ENCODE measurements at places on chromosomes 11 and 22. TPM values are rescaled to one million over a fixed set of nuclear protein-coding genes. Genes with fewer than 3 reads are reported as not detected.

The COPB1 gene
- total RNA-seq, result 226 TPM

The DERL3 gene
- 0.33 TPM for total RNA-seq

The RBM7 gene
- 68.2 TPM for total RNA-seq

The B3GAT1 gene
- not detected for total RNA-seq

The TEX12 gene
- not detected for total RNA-seq

The RIBC2 gene
- 0.11 TPM for total RNA-seq

The PGA4 gene
- not detected for total RNA-seq

The GNAZ gene
- 0.22 TPM for total RNA-seq

The CRACR2B gene
- 28.8 TPM for total RNA-seq

The OR51B5 gene
- not detected for total RNA-seq

The SAA4 gene
- not detected for total RNA-seq

The PRODH gene
- not detected for total RNA-seq

The MRGPRX3 gene
- 0.33 TPM for total RNA-seq

The BTG4 gene
- total RNA-seq, result not detected

The CHADL gene
- total RNA-seq, result 0.54 TPM

The FREY1 gene
- 0.77 TPM for total RNA-seq

The OR2AG1 gene
- total RNA-seq, result not detected

The XNDC1N gene
- 8.0 TPM for total RNA-seq

The CDC42BPG gene
- 0.34 TPM for total RNA-seq

The CYB5R2 gene
- 0.33 TPM for total RNA-seq

The OR4A16 gene
- total RNA-seq, result not detected

The ADAMTS8 gene
- not detected for total RNA-seq

The RIMBP3C gene
- total RNA-seq, result 0.17 TPM

Data from dermis lymphatic vessel endothelial cell (primary cell).